Heart right ventricle (tissue), 16 donors: ENCODE measurements at places on chromosomes 7 and 10. TPM values are rescaled to one million over a fixed set of nuclear protein-coding genes. Genes with fewer than 3 reads are reported as not detected.

- H3K27me3 ChIP-seq, result no peaks in the 10 kb centered on the region
- H3K36me3 ChIP-seq, result no peaks in the 10 kb centered on the region
- H3K4me1 ChIP-seq, result no peaks in the 10 kb centered on the region
- H3K27ac ChIP-seq, result no peak overlapping the region
These were observed 419.5 kb upstream of the SORCS1 start for GRCh38 chr10:107583974-107584373.

DNA sequence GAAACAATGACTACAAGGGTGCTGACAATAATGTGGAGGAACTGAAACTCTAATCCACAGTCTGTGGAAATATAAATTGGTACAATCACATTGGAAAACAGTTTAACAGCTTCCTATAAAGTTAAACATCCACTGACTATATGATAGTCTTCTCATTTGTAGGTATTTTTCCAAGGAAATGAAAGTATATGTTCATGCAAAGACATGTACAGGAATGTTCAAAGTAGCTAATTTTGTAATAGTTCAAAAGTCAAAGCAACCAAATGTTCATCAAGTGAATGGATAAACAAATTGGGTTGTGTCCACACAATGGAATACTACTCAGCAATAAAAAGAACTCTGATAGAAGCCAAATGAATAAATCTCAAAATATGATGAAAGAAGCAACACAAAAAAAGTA, 626.0 kb upstream of the IGFBP3 start:
- H3K27ac ChIP-seq, result no peak overlapping the region
- no peaks in the 10 kb centered on the region for H3K4me1 ChIP-seq
- DNase-seq, result no peak
- no peaks in the 10 kb centered on the region for H3K27me3 ChIP-seq

DNA sequence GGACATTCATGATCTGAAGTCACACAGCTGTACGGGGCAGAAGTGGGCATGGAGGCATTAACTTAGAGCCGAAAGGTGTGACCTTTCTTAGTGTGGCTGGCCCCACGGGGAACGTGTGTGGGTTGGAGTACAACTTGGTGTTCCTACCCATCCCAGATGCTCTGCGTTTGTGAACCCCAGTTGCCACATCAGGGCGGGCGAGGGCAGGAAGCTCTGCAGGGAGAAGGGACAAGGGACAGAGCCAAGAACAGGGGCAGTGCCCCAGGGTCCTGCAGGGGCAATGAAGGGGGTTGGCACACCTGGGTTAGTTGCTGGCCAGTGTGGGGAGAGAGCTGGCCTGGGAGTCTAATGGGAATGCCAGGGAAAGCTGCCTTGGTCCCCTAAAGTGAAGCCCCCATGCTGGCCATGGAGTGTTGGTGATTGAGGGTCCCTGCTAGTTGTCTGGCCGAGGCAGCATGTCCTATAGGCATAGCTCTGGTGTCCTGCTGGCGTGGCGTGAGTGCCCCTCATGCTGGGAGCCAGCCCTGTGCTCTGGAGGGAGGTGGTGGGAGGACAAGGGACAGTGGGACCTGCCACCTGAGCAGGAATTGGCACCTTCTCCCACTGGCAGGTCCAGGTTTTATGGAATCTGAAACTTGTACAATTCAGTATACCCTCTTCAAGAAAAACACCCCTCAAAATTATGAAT, 18.9 kb downstream of the HTRA1 start:
- H3K36me3 ChIP-seq, result no peaks in the 10 kb centered on the region
- H3K4me3 ChIP-seq, result no peak overlapping the region
- H3K27me3 ChIP-seq, result no peaks in the 10 kb centered on the region
- H3K27ac ChIP-seq, result no peak overlapping the region
- no peak for DNase-seq
- H3K4me1 ChIP-seq, result peaks cover 22% of the 10 kb centered on the region

GRCh38 chr7:97630116-97630515, 101.8 kb upstream of the TAC1 start:
- DNase-seq, result no peak
- no peak overlapping the region for H3K27ac ChIP-seq
- no peaks in the 10 kb centered on the region for H3K4me1 ChIP-seq
- no peaks in the 10 kb centered on the region for H3K27me3 ChIP-seq

GRCh38 chr7:132145466-132145865, 430.8 kb downstream of the PLXNA4 start:
- H3K27ac ChIP-seq, result no peak overlapping the region
- no peak for DNase-seq
- H3K4me1 ChIP-seq, result no peaks in the 10 kb centered on the region
- no peaks in the 10 kb centered on the region for H3K27me3 ChIP-seq
- no peak overlapping the region for H3K4me3 ChIP-seq
- H3K36me3 ChIP-seq, result no peaks in the 10 kb centered on the region

Gene ZNF727
- total RNA-seq, result 5.1 TPM

Gene OR2A14
- not detected for total RNA-seq

- H3K36me3 ChIP-seq, result no peaks in the 10 kb centered on the region
- no peak overlapping the region for H3K27ac ChIP-seq
- no peak overlapping the region for H3K4me3 ChIP-seq
- no peaks in the 10 kb centered on the region for H3K4me1 ChIP-seq
- DNase-seq, result no peak
These were observed 15.9 kb upstream of the SLC25A16 start for GRCh38 chr10:68543004-68543918.

Gene NEURL1
- total RNA-seq, result 0.38 TPM

Gene SSC4D
- total RNA-seq, result 1.2 TPM

Gene LBX1
- not detected for total RNA-seq

- no peak overlapping the region for H3K4me3 ChIP-seq
- H3K27ac ChIP-seq, result no peak overlapping the region
- no peaks in the 10 kb centered on the region for H3K36me3 ChIP-seq
- no peaks in the 10 kb centered on the region for H3K4me1 ChIP-seq
- no peak for DNase-seq
These were observed 68.1 kb upstream of the AOAH start for GRCh38 chr7:36792421-36792820.

DNA sequence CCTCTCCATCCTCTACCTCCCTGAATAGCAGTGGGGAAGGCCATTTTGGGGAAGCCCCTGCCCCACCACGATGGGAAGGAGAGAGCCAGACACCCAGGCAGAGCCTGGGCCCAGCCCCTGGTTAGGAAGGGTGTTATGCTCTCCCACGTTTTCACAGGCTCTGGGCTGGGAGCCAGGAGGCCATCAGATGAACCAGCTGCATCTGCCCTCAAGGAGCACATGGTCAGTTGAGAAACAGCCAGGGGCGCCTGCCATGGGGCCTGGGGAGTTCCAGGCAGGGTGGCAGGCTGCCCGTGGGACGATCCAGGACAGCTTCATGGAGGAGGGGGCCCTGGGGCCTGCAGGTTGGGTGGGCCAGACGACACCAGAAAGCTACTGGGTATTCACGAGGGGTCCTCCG, 47.5 kb downstream of the CAMK2B start:
- H3K27ac ChIP-seq, result no peak overlapping the region
- peaks cover 90% of the 10 kb centered on the region for H3K4me1 ChIP-seq
- DNase-seq, result peak; percentile 76
- H3K36me3 ChIP-seq, result no peaks in the 10 kb centered on the region
- no peaks in the 10 kb centered on the region for H3K27me3 ChIP-seq
- H3K4me3 ChIP-seq, result no peak overlapping the region

DNA sequence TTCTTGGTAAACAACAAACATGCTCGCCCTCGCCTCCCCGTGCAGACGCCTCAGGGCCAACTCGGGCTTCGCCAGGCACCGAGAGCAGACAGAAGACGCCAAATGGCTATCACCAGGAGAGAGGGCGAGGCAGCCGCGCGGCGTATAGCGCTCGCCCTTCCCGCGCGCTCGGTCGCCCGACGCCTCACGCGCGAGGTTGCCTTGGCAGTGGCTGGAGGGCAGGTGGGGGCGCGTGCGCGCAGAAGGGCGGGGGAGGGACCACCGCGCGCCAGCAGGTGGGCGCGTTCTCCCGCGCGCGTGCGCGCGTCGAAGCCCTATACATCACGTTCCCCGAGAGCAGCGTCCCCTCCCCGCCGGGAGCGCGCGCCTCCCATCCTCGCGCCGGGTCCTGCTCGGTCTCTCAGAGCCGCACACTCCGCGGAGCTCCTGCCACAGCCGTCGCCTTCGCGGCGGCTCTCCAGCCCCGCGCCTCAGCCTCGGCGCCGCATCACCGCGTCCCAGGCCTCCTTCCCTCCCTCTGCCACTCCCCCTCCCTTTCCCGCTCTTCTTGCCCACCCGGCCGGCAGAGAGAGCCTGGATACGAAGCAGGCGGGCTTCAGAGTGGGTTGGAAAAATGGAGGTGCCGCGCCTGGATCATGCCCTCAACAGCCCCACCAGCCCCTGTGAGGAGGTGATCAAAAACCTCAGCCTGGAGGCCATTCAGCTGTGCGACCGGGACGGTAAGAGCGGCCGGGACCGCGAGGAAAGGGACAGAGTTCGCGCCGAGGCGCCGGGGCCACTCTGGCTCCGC, at the start of gene PHYHIPL:
Gene PHYHIPL (plus strand): TSS at position 403 of the 790 bp plus-strand sequence. CDS start 211 bp downstream, at position 614.
- no peak for DNase-seq
- no peak within 1 kb of the TSS for H3K27ac ChIP-seq
- no peaks in the 10 kb centered on the region for H3K36me3 ChIP-seq
- peaks cover 42% of the 10 kb centered on the region for H3K27me3 ChIP-seq
- peaks cover 4% of the 10 kb centered on the region for H3K4me1 ChIP-seq

Gene FOXI2
- 0.32 TPM for total RNA-seq

Gene GPNMB
- 235 TPM for total RNA-seq

DNA sequence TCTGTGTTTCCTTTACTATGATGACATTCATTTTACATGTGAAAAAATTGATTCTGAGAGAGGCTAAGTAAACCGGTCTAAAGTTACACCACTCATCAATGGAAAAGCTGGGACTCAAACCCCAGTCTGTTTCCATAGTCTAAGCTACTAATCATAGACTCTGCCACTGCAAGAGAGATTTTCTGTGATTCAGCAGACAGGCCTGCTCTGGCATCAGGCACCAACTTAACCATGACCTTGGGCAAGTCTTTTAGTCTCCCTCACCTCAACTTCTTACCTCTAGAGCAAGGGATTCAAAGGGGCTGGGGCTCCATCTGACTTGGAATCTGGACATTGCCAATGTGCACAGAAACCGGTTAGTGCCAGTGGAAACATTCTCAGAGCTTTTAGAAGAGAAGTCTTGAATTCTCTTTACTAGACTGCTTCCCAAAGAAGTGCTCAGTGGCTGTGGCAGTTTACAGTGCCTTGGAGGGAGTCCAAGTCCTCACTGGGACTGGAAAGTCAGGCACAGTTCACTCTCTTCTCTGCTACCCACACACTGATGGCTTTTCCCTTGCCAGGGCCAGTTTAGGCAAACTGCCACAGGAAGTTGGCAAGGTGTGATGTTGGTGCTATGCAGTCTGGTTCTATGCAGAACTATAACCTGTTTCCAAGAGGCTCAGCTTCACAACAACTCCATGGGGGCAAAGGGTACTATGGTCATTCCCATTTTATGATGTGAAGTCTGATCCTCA, 4.5 kb upstream of the BLNK start:
- peak; percentile 64 for DNase-seq
- no peaks in the 10 kb centered on the region for H3K36me3 ChIP-seq
- H3K27me3 ChIP-seq, result no peaks in the 10 kb centered on the region
- no peak overlapping the region for H3K27ac ChIP-seq
- H3K4me3 ChIP-seq, result no peak overlapping the region

GRCh38 chr7:4523219-4523618, 158.9 kb upstream of the FOXK1 start:
- no peaks in the 10 kb centered on the region for H3K4me1 ChIP-seq
- H3K4me3 ChIP-seq, result no peak overlapping the region
- DNase-seq, result no peak
- no peaks in the 10 kb centered on the region for H3K36me3 ChIP-seq
- H3K27me3 ChIP-seq, result no peaks in the 10 kb centered on the region

Gene ZNF425
- 0.93 TPM for total RNA-seq

Gene C10orf53
- total RNA-seq, result not detected

DNA sequence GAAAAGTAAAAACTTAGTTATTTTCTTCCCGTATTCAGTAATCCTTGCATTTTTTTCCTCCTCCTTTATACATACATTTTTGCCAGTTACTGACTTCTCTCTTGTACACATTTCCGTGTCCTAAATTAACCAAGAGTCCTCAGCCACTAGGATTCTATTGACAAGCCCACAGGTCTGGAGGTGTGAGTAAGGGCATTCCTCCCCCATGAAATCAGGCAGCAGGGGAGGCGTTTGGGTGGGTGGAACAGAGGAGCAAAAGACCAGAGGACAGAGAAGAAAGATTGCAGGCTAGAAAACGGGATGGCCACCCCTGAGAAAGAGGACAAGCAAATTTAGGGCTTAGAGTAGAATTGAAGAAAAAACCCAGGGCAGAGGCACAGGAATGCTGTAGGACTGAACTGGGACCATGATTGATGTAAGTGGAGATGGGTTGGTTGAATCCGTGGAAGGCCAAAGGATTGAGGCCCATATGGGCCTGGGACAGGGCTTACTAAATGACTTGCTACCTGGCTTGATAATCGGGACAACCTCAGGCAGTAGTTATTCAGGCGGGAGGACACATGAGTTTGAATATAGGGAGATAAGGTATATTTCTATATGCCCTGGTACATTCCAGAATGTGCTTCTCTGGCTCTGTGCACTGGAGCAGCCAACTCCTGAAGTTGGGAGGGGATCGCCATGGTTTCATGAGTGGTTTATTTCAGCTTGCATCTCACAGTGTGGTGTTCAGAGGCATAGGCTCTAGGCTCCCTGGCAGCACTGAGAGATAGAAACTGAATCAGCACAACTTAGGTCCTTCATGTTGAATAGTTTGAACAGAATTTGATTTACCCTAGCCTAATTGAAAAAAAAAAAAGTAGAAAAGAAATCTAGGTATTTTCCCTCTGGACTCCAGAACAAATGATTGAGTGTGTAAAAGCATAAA, 28.0 kb downstream of the IKZF1 start:
- peaks cover 37% of the 10 kb centered on the region for H3K27me3 ChIP-seq

- no peaks in the 10 kb centered on the region for H3K4me1 ChIP-seq
- no peak for DNase-seq
- H3K36me3 ChIP-seq, result no peaks in the 10 kb centered on the region
- H3K27ac ChIP-seq, result no peak overlapping the region
These were observed 100.2 kb upstream of the RELN start for GRCh38 chr7:104089612-104090011.

DNA sequence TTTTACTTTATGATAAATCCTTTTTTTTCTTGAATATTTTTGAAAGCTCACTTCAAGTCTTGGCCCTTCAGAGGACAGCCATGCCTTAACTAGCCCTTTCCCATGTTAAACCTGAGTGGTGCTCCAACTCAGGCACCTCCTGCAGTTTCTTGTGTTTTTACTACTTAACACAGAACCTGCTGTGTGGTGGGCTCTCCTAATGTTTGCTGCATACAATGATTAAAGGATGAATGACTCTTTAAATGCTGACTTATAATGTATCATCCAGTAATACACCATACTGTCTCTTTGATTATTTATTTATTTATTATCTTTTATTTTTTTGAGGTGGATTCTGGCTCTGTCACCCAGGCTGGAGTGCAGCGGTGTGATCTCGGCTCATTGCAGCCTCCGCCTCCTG, 179.4 kb downstream of the SEMA3E start:
- no peak overlapping the region for H3K27ac ChIP-seq
- H3K27me3 ChIP-seq, result no peaks in the 10 kb centered on the region
- no peak for DNase-seq
- H3K36me3 ChIP-seq, result no peaks in the 10 kb centered on the region
